ENCODE measurements at places on chromosomes 1 and 21. TPM values are rescaled to one million over a fixed set of nuclear protein-coding genes. Genes with fewer than 3 reads are reported as not detected.

CCDC190 gene
- not detected for total RNA-seq

SAMD13 gene
- 0.65 TPM for total RNA-seq

CD247 gene
- total RNA-seq = 0.07 TPM

AKR1A1 gene
- 84.7 TPM for total RNA-seq

KRTAP19-3 gene
- total RNA-seq = not detected

PGBD5 gene
- total RNA-seq = 0.68 TPM

PER3 gene
- total RNA-seq = 0.91 TPM

AQP10 gene
- not detected for total RNA-seq

TMEM51 gene
- 39.8 TPM for total RNA-seq

STIL gene
- 9.8 TPM for total RNA-seq

MYBPH gene
- not detected for total RNA-seq

FAM177B gene
- not detected for total RNA-seq

MXRA8 gene
- 0.21 TPM for total RNA-seq

NR1I3 gene
- 0.15 TPM for total RNA-seq

MTARC2 gene
- total RNA-seq = 14.8 TPM

KCNE2 gene
- not detected for total RNA-seq

LYSMD1 gene
- 7.0 TPM for total RNA-seq

PRSS38 gene
- total RNA-seq = not detected

FCRLB gene
- total RNA-seq = 1.7 TPM

CDA gene
- total RNA-seq = 35.7 TPM

NUDT4B gene
- total RNA-seq = 0.35 TPM

LRRC38 gene
- total RNA-seq = not detected

SOAT1 gene
- 30.2 TPM for total RNA-seq

AMPD1 gene
- total RNA-seq = not detected

SRGAP2 gene
- 27.2 TPM for total RNA-seq

DIO1 gene
- total RNA-seq = not detected

KPRP gene
- total RNA-seq = not detected

PUSL1 gene
- 17.0 TPM for total RNA-seq

BATF3 gene
- 33.7 TPM for total RNA-seq

PLA2G2C gene
- total RNA-seq = not detected

GJA8 gene
- not detected for total RNA-seq

DMBX1 gene
- total RNA-seq = 0.68 TPM

ATP1A4 gene
- not detected for total RNA-seq

REG4 gene
- not detected for total RNA-seq

GTF2B gene
- 25.1 TPM for total RNA-seq

KRTAP19-1 gene
- not detected for total RNA-seq

RGS13 gene
- total RNA-seq = not detected

KRTAP11-1 gene
- not detected for total RNA-seq

RSPO1 gene
- total RNA-seq = 0.09 TPM

HMGCS2 gene
- not detected for total RNA-seq

SYT14 gene
- total RNA-seq = 0.02 TPM

KCNT2 gene
- 0.08 TPM for total RNA-seq

GIPC2 gene
- total RNA-seq = not detected

S100A16 gene
- 486 TPM for total RNA-seq

Data from A549 treated with CORT108297 at 1 μM for 4 hours (cell line).